ENCODE measurements at places on chromosomes 3 and 15.

- DNase-seq: no peak
Measured at GRCh38 chr3:108953210-108953609, 469 bp downstream of the GUCA1C start.

- DNase-seq: no peak
Measured at GRCh38 chr3:157581371-157581770, 78.2 kb upstream of the VEPH1 start.

DNA sequence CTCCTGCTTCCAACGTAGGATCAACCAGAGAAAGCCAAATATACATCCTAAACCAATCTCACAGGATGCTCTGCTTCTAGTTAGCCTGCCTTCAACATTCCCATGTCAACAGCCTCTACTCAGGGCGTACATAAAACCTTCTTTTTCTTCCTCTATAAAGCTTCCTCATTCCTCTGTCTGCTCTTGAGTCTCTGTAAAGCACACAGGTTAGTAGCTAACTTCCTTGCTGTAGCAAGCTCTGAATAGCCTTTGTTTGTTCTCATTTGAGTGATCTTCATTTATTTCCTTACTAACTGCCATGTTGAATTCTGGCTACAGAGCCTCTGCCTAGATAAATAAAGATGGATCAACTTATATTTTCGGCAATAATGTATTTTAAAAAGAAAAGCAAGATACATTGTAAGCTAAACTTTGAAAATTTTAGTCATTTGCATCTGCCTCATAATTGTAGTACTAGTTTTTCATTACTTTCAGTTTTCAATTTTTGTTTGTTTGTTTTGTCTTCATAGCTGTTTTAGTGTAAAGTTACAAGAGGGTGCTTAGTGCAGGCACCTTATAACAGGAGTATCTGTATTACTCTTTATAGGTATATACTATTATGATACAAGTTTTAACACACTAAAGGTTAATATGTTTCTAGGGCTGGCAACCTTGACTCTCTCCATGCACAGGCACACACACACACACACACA, 498.2 kb downstream of the PYDC2 start:
- DNase-seq: no peak

- no peak for DNase-seq
Measured at GRCh38 chr3:155391551-155391958, 98.1 kb upstream of the STRIT1 start.

DNA sequence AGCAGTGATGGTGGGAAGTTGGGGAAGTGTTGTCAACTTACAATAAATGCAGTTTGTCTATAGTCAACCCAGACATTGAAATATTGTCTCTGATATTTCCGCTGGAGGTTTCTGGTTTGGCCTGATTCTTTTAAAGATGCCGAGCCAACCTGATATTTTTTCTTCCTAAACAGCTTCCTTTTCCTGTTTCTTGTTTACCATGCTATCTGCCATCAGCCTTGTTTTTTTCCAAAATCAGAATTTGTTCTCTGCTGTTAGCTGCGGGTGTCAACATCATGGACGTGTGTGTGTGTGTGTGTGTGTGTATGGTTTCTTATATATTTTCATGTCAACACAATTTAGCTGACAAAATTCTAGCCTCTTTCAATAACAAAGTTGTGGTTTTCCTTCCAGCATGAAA, 41.2 kb upstream of the XCR1 start:
- DNase-seq: no peak

DNA sequence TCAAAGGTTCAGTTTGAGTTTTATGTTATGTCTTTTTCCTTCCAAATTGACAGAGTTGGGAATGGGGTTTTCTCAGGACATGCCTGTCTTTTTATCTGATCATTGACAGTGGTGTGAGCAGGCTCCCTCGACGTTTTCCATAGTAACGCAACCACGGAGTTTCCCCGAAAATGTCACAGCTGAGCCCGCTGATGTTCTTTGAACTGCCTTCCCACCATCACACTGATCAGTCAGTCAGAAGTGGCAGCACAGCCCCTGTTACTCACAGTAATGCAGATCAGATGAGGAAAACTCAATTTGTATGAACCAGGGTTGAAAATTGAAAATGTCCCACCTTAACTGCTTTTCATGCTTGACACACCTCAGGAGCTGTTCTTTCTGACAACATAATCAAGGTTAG, 210.4 kb downstream of the NECTIN3 start:
- no peak for DNase-seq

DNA sequence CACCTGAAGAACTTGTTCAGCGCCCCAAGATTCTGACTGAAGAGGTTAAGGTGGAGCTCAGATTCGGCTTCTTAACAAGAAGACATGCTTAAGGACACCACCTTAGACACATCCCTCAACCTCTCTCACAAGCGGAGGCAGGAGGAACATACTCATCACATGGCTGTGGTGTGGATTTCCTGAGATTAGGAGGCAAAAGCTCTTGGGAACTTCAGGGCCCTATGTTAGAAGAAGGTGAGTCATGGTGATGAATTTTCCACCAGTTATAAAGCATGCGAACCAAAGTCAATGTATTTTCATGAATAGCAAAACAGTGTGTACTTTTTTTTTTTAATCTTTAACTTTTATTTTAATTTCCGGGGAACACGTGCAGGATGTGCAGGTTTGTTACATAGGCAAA, 212.2 kb upstream of the SUCLG2 start:
- DNase-seq: no peak

- DNase-seq: no peak
Measured at GRCh38 chr3:130895690-130896488, 2.0 kb downstream of the ATP2C1 start.

- DNase-seq: peak; percentile 12
Measured at GRCh38 chr3:72003936-72004335, 219.0 kb upstream of the PROK2 start.

DNA sequence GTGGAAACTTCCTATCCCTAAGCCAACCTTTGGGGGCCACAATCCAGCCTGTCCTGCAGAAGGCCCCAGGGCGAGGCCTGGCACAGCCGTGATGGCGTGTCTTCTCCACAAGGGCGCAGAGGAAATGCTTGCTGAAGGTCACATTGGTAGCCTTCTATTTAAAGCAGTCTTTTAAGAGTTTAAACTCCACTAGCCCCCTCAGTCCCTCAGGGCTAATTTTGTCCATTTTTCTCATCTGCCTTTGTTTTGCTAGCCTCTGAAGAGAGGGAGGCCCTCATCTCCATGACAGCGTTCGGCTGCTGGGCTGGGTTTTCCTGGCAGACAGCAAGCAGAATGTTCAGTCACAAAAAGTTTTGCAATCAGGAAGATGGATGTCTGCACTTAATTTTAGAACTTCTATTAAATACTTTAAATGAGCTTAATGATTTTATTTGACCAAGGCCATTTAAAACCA, 40.8 kb downstream of the RARB start:
- no peak for DNase-seq

DNA sequence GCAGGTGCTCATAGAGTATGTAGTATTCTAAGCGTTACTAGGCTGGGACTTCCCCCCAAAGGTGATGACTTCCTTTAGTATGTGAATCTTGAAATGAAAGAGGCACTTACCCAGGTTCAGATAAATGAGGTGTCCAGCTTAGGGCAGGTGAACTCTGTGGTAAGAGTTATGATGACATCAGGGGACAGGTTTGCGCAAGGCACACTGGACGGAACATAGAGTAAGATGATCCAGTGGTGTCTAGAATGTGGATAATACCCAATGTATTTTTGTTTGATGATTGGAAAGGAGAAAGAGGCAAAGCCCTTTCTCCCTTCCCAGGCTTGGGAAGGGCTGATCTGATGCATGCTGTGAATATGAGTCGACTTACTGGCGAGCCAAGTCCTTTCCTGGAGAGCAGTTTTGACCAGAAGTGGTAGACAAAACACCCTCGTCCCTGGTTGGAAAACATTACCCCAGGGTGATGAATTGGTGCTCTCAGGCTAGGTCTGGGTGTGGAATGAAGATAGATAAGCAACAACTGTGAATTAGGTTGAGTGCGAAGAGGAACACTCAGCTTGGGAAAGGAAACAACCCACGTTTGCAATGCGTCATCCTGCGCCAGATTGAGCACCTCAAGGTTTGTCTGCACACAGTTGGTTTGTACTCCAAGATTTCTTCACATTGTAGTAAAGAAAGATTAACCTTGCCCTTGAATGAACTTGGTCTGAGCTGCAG, 124.2 kb downstream of the GHSR start:
- DNase-seq: no peak

- no peak for DNase-seq
Measured at GRCh38 chr3:124878561-124879336, 8.4 kb downstream of the ITGB5 start.

- no peak for DNase-seq
Measured at GRCh38 chr3:49761661-49762060, 24.7 kb downstream of the IP6K1 start.

DNA sequence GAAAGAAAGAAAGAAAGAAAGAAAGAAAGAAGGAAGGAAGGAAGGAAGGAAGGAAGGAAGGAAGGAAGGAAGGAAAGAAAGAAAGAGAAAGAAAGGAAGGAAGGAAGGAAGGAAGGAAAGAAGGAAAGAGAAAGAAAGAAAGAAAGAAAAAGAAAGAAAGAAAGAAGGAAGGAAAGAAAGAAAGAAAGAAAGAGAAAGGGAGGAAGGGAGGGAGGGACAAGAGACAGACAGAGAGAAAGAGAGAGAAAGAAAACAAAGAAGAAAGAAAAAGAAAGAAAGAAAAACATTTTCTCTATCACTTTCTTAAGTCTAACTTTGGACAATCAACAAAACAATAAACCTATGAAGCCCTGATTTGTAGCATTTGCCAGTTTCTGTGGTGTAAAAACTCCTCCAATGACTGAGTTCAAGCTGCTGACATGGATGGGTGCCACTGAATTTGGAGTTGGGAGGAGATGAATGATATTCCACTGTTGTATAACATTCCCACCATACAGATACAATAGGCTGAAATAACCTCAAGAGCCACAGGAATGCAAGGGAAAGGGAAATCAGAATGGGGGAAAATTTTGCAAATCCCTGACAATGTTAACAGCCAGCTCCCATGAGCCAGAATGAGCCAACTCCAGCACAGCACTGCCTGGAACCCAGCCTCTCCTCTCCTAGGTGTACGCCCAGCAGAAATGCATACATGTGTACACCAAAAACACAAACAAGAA, 15.0 kb upstream of the RTP3 start:
- DNase-seq: no peak

- no peak for DNase-seq
Measured at GRCh38 chr3:127680798-127681221, 8.1 kb downstream of the ABTB1 start.

- DNase-seq: no peak
Measured at GRCh38 chr15:30929064-30929669, 25.5 kb downstream of the FAN1 start.

- DNase-seq: no peak
Measured at GRCh38 chr3:171380711-171381425, 79.3 kb downstream of the TNIK start.

DNA sequence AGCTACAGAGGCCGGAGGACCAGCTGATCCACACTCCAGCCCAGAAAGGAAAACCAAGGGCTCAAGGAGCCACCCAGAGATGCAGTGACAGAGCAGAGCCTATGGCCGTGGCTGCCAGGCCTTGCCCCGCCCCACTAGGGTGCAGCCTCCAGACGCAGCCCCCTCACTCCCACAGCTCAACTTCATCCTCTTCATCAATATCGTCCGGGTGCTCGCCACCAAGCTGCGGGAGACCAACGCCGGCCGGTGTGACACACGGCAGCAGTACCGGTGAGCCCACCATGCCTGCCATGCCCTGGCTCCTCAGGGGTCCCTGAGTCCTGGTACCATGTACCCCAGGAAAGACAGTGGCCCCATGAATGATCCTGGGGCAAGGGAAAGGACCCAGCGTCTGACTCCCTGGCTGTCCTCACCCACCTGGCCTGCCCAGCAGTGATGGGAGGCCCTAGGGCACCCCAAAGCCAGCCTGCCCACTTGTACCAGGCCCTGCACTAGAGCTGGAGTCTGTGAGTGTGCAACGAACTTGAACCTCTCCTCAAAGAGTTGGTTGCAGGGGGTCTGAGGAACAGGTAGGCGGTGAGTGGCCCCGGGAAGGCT, 24.2 kb downstream of the PTH1R start:
- no peak for DNase-seq

- no peak for DNase-seq
Measured at GRCh38 chr3:45864760-45865519, 21.4 kb upstream of the CCR9 start.

GRCh38 chr15:93460717-93461116, 371.7 kb upstream of the RGMA start:
- no peak for DNase-seq

- DNase-seq: peak; percentile 79
Measured at GRCh38 chr3:51371943-51372557, 13.0 kb upstream of the MANF start.

DNA sequence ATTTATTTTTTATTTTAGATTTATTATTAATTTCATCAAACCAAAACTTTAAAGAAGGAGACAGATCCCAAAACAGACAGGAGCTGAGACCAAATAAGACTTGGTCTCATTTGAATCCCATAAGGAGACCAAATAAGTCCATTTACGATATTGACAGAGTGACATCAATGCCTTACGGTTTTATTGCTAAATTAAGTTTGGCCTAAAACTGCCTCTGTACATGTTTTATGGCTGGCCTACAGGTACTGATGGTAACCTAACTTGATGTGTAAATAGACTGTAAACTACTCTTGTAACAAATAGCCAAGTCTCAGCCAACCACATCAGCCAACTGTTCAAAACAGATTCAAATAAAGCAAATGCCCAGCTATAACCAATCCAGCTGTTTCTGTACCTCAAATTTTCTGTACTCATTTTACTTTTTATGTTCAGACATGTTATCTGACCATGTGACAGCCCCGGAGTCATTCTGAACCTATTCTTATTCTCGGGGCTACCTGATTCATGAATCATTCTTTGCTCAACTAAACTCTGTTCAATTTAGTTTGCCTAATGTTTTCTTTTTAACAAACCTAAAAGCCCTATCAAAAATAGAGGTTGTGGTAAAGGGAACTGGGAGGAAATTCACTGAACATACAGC, 89.4 kb upstream of the CDAN1 start:
- DNase-seq: no peak

DNA sequence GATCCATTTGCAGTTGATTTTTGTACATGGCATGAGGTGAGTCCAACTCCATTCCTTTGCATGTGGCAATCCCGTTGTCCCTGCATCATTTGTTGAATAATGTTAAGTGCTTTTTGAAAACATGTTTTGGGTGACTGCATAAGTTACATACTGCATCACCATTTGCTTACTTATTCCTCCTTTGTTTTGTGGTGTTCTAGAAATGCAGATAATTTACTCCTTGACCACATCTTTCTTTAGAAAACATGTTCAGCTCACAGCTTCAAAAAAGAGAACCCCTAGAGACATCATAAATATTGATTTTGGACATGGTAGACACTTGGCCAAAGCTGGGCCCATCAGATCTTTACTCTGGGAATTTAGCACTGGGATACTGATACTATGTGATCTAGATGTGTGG, 135.3 kb upstream of the DAZL start:
- DNase-seq: no peak

Measured in H7 (cell line).